ENCODE measurements at places on chromosomes 12 and 14.

GRCh38 chr14:94717808-94718207 is 52.1 kb downstream of the GSC start:
- DNase-seq: no peak

DNA sequence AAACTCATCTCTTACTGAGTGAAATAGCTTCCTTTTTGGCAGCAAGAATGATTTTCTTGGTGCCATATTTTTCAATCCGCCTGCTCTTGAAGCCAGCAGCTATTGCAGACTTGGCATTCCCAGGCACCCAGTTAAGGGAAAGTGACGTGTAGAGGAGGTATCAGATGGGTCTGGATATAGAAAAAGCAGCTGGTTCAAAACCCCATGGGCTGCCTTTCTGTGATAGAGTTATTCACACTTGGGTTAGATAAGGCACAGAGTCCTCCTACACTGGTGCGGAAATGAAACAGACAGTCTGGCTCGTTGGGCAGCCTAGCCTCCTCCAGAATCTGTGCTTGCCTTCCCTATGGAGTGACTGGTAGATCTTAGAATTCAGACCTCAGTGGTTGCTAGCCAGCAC is 62.2 kb downstream of the PTPN11 start:
- no peak for DNase-seq

DNA sequence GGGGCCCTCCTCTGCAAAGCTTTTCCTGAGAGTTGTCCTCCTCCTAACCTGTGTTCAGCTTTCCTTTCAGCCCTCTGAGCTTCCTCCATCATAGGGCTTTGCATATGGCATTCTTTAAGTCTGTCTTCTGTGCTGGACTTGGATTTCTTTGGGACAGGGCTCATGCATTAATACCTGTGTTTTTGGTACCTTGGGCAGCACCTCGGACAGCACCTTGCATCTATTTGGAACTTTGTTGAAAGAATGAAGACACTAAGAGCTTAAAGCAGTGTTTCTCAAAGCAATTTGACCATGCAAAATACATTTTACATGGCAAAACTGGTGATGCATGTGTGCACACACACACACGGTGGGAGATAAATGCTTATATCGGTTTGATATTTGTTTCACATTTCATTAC is 115.0 kb upstream of the SRRM4 start:
- peak; percentile 5 for DNase-seq

DNA sequence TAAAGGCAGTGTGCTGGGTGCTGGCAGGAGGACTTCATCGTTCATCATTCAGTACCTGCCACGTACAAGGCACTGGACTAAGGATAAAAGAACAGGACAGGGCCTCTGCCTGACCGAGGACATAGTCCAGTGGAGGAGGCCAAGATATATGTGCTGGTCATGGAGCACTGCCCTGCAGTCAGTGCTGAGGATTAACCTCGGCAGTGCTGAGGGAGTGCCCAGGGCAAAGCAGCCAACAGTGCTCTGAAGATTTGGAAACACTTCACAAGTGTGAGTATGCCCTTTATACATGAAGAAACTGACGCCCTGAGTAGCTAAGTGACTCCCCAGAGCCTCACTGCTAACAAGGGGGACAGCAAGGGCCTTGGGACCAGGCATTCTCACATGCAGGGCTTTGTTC is 71.4 kb upstream of the RFX4 start:
- no peak for DNase-seq

DNA sequence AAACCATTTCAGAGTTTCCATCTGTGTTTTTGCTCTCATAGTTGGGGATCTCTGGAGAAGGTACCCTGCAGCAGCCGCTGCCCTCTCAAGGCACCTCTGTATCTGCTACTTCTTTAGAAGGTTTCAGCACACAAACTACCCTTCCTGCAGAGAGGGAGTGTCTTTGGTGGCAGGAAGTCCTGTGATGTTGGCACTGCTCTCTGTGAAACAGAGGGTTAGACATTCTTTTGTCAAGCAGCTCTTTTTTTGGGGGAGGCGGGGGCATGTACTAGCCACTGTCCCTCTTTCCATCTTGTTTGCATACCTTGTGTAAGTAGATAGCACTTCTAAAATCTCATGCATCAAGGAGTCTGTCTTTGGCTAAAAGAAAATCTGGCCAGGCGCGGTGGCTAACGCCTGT is 352.6 kb downstream of the BMP4 start:
- peak; percentile 52 for DNase-seq

DNA sequence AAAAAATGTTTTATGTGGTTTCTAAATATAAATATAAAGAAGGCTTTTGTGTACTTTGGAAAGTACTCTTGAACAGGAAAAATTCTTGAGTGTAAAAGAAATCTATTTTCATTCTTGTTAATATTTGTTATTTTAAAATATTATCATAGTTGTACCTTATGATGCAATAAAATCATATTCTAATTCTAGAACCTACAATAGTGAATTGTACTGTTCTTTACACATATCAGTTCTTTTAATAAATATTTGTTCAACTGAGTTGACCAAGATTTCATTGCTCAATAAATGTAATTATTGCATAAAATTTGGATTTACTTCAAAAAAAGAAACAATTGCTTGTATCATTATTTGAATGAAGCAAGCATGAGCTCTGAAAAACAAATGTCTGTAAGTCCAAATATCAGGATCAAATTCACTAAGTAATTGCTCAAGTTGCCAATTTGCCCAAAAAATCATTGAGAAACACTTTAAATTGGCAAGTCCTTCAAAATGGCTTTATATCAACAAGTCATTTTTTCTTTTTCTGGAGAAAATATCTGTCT is 191.6 kb upstream of the SLC16A7 start:
- no peak for DNase-seq

DNA sequence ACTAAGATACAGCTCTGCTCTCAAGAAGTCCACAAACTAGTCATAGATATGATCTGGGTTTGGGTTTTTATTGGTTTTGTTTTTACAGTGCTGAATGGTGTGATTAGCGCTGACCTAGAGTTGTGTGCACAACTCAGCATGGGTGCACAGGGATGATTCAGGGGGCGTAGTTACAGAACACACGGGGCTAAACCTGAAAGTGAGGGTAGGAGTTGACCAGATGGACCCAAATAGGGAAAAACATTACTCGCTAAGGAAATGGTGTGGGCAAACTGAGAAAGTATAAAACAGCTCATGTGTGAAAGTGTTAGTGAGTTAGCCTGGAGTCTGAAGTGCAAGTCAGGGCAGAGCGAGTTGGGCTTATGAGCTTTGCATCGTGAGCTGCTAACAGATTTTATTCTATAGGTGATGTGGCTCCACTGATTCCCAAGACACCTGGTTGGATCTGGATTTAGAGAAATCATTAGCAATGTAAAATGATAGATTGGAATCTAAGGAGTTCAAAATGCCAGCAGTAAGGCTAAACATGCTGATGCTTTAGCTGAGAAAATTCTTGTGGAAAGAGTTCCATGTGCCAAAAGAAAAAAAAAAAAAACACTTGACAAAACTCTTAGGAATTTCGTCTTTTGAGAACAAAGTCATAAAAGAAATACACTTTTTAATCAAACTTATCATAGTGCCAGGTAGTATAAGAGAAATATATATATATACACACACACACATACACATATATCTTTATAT is 134.9 kb downstream of the SLC5A8 start:
- no peak for DNase-seq

GRCh38 chr12:810116-810515 is 57.7 kb downstream of the WNK1 start:
- DNase-seq: no peak

- DNase-seq: no peak
Measured at GRCh38 chr12:113461666-113462065, 10.0 kb downstream of the LHX5 start.

- no peak for DNase-seq
Measured at GRCh38 chr14:92524602-92525185, 11.1 kb downstream of the RIN3 start.

GRCh38 chr12:28156804-28157203 is 33.5 kb upstream of the CCDC91 start:
- no peak for DNase-seq

DNA sequence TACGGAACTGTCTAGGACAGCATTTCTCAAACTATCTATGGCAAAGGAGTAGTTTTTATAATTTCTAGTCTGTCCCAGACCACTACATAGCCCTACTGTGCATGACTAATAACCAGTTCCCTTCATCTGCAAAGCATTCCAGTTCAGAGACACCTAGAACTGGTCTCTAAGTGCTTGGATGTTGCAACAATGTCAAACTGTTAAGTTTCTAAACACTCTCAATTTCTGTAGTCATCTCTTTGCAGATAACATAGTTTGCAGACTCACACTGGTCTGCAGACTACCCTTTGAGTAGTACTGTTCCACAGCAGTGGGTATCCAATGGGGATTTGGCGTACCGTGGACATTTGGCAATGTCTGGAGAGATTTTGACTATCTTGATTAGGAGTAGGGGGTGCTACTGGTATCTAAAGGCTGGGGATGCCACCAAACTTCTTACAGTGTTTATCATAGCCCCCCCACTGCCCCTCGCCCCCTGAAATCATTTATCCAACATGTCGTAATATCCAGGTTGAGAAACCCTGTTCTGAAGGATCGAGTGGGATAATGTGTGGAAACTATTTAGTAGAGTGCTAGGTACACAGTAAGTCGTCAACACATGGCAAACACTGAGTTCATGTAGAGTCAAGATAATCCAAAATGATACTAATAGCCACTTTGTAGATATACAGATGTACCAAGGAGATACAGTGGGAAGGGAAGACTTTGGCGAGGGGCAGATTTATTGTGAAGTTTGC is 1.7 kb downstream of the C12orf76 start:
- no peak for DNase-seq

GRCh38 chr12:43675048-43675904 is 83.3 kb downstream of the PUS7L start:
- DNase-seq: no peak
